ENCODE measurements at places on chromosomes 12 and 14.
A peak's percentile ranks its signal among the peaks of the same experiment; 100 is the strongest.

GRCh38 chr14:77224212-77224611, 42.6 kb downstream of the TMEM63C start:
- DNase-seq = no peak

GRCh38 chr12:106246891-106247673, 738 bp downstream of the CKAP4 start:
- DNase-seq = peak; percentile 21

GRCh38 chr14:64566651-64567122, 16.9 kb downstream of the PPP1R36 start:
- DNase-seq = no peak

- DNase-seq = no peak
Observed at GRCh38 chr14:22849212-22849819, 12.9 kb downstream of the MMP14 start.

DNA sequence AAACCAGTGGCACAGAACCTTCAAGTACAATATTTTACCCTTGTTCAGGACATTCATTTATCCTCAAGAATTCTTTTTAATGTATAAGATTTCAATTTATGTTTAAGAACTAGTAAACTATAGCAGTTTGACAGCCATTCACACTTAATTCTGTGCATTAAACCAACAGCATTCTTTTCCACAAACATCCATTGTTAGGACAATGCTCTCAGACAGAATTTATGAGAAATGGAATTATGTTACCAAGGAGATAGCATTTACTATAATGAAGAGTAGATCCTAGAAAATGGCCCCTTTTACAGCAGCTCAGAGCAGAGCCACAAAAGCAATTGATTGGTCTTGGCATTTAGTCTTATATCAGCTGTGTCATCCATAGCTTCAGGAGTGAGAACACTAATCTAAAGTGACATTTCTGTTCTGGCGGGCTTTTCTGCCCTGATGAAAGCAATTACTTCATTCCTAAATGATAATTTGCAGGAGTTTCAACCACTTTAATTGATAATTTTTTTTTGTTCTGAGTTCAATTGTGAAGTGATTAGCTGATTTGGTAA, 268.9 kb downstream of the NPAS3 start:
- DNase-seq = no peak

- no peak for DNase-seq
Observed at GRCh38 chr12:32027684-32028365, 68.6 kb downstream of the RESF1 start.

GRCh38 chr12:27208414-27208750, 35.7 kb upstream of the STK38L start:
- DNase-seq = no peak

DNA sequence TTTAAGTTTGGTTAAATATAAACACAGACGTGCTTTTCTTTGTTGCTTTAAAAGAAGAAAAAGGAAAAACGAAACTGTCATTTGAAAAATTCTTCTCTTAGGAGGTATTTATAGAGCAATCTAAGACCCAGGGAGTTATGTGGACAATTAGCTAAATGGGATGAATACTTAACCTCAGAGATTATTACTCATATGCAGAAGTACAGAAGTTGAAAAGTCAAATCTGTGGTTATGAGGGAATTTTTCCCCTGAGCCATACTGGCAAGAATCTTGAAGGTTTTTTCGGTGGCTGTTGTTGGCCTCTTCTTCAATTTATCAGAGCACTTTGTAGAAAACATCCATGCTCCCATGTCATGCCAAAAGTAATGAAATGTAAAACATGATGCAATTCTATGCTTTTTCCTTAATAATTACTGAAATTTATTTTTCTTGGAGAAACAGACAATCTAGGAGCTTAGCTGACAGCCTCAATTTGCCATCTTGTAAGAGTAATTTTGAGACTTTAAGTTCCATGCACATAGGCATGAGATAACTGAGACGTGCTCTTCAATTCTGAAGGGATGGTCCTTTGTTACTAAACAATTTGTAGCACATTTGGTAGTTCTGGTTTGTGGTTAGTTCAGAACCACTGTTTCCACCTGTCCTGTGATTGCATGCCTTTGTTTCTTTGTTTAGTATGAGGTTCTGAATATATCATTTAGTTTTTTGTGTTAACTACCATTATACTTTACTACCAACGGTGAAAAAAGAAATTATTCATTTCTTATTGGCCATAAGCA, 126.6 kb downstream of the BCAT1 start:
- DNase-seq = no peak

- no peak for DNase-seq
Observed at GRCh38 chr14:88503754-88504406, 50.9 kb downstream of the PTPN21 start.

- DNase-seq = no peak
Observed at GRCh38 chr14:99519931-99520421, 38.8 kb downstream of the CCNK start.

DNA sequence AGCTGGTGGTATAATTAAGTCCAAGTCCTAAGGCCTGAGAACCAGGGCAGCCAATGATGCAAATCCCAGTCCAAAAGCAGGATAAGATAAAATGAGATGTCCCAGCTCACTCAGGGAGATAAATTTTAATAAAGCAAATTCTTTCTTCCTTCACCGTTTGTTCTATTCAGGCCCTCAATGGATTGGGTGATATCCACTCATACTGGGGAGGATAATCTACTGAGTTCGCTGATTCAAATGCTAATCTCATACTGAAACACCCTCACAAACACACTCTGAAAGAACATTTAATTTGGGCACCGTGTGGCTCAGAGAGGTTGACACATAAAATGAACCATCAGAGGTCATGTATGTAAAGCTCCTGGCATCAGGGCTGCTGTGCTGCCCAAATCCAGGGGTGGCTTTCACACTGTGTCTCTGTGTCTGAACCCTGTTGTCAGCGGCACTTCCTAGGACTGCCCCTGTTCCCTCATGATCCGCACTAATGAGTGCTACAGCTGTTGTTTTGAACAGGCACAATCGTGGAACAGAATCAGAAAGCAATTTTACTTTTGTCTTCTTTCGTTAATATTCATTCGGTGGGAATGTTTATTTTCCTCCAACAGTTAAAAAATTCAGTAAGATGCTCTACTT, 428.5 kb upstream of the FBXO33 start:
- no peak for DNase-seq

DNA sequence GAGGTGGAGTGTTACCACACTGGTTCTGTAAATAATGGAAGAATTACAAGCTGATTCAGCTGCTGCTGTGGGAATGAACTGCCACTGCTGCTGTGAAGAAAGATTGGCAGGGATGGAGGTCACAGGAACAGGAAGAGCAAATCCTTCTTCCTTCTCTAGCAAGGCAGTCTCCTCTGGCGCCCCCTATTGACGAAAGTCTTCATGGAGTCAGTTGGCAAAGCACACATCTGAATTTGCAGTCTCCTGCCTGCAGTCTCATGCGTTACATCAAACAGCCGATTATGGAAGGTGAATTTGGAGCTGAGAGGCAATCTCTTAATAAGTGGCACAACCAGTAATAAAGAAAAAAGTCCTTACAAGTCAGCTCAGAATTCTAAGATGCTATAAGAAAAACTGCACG, 106.0 kb upstream of the TMTC1 start:
- no peak for DNase-seq

GRCh38 chr12:121520586-121521086, 60.2 kb downstream of the KDM2B start:
- DNase-seq = no peak

DNA sequence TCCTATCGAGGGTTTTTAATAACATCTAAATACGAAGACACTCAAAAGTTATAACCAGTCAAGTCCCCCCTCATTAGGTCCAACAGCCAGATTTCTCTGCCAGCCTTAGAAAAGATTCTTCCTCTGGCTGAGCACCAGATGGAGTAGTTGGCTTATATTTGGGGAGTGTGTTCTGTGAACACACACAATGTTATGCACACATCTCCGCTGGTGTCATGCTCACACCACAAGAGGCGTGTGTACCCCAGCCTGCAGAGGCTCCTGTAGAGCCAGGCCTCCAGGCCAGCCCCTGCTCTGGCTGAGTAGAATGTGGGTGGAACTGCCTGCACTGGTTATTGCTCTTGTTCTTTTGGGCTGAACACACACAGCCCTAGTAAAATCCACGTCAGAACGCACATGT, 64.0 kb downstream of the PIWIL1 start:
- no peak for DNase-seq

GRCh38 chr12:51867371-51867770, 18.9 kb upstream of the FIGNL2 start:
- DNase-seq = no peak

DNA sequence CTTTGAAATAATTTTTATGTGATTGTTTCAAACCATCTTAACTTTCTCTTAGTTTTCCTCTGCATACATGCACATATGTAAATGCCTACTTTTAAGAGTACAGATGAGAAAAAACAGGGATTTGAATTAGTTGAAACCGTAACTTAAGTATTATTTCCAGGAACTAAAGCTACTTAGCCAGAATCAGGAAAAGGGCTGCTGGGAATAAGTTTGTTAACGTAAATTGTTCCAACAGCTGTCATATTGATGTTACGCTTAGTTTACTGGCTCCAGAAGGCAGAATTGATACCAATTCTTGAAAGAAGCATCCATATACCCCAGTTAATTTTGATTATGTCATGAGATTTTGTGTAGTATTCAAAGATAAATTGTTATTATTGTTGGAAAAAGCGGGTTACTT, 17.9 kb upstream of the KLRF1 start:
- no peak for DNase-seq

- no peak for DNase-seq
Observed at GRCh38 chr12:123006977-123007376, 26.5 kb downstream of the ARL6IP4 start.

DNA sequence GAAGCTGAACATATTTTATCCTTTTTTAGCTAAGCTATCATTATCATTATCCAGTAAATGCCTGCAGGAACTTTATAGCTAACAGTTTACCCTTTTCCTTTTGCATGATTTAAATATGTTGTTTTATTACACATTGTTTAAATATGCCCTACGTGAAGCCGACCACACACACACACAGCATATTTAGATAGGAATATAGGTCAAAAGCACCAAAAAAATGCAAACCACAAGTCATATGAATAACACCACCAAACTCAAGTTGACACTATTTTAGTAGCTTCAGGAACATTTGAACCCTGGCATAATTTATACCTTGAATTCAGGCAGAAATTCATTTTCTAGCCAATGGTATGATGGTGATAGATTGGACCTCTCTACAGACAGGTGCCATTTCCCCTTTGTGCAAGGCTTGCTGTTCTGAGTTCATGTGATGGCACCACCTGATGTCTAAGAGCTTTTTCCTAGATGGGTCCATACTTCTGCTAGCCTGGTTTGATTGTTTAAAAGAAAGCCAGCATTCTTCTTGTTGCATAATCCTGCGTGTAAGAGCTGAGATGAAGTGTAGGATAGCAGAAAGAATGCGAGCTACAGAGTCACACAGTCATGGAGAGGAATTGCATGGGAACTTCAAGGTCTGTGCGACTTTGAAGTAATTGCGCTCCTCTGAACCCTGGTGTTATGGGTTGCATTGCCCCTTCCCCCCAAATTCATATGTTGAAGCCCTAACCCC, 454.8 kb upstream of the SOX5 start:
- DNase-seq = no peak

DNA sequence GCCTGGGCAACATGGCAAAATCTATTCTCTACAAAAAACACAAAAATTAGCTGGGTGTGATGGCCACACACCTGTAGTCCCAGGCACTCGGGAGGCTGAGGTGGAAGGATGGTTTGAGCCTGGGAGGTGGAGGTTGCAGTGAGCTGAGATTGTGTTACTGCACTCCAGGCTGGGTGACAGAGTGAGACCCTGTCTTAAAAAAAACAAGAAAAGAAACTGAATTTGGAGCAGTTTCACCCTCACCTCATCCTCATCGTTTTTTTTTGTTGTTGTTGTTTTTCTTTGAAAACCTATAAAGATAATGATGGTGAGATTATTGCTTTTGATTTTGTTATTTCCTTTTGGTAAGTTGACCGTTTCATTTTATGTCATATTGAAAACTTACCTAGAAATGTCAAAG, 60.7 kb downstream of the SLC38A6 start:
- DNase-seq = no peak

DNA sequence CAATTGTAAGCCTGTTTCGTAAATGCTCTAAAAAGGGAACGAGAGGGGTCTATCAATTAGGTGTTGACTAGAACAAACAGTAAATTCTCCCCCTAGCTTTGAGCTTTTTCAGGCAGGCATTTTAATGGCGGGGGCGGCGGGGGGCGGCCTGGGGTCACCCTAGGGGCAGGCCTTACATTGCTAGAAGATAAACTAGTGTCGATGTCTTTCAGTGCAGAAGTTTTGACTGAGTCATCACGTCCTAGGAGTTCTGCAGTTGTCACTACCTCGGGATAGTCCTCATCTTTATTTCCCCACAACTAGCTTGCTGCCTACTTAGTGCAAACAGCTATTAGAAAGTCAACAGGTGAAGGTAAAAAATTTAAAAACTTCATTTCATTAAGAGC, 1.6 kb downstream of the ATP6V1D start:
- DNase-seq = no peak

DNA sequence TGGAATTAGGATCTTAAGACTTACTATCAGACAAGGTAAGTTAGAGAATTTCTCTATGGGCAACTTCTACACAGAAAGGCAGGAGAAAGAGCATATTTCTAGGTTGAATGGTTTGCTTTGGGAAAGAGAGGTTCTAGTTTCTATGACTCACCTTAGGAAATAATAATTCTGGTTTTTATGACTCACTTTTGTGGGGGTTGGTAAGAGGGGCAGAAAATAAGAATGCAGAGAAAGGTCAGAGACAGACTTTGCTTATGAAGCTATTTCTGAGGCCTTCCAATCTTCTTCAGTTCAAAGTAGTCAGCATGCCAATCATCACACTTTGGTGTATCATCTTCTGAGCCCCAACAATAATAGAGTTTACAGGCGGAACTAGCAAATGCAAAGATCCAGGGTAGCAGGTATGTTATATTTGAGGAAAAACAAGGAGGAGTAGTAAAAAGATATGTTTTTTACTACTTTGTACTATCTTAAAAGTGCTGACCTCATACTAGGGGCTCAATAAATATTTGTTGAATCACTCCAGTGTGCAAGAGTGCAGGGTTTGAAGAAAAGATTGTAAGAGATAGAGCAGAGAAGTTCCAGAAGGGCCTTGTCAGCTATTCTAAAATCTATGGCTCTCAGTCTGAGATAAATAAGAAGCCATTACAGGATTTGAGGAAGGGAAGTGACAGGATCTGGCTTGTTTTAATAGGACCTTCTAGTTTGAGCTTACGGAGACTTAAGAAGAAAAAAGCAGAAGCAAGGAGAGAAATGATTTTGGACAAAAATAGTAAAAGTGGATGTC, 56.7 kb upstream of the LRFN5 start:
- DNase-seq = no peak

- DNase-seq = no peak
Observed at GRCh38 chr12:131827961-131828534, at the start of gene MMP17. MMP17 (plus strand) TSS chr12:131828393; CDS start chr12:131828495, 102 bp downstream.

DNA sequence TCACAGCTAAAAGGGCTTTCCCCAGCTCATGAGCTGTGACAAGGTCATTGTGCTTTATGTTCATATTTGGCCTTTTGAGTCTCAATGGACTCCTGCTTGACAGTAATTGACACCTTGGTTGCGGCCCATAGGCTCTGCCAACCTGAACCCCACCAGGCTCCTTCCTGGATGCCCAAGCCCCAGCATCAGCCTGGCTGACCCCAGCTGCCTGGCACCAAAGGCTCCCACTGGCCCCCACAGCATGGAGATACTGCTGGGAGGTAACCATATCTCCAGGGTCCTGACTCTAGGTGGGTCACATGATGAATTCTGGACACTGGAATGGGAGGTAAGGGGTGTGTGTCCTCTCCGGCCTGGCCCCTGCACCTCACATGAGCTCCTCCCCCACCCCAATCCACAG, 50.2 kb downstream of the CLMN start:
- no peak for DNase-seq

Measured in stimulated activated CD8-positive, alpha-beta memory T cell treated with anti-CD3 and anti-CD28 coated beads, Interleukin-15, amount 100 ng/mL, for 1 hour (primary cell).